AG20443 (cell line): ENCODE measurements at places on chromosomes 4 and X.

DNA sequence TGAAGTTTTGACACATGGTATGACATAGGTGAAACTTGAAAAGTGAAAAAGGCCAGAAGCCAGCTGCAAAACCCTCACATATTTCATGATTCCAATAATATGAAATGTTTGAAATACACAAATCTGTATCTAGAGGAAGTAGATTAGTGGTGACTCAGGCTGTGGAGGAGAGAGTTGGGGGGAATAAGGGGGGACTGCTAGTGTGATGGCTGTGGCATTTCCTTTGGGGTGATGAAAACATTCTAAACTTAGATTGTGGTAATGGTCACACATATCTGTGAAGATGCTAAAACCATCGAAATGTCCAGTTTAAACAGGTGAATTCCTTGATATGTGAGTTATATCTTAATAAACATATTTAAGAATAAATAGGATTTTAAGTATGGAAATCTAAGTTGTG is 343.5 kb upstream of the SFRP2 start:
- DNase-seq = no peak

- no peak for DNase-seq
Measured at GRCh38 chr4:145307120-145307519, 126.7 kb upstream of the OTUD4 start.

- DNase-seq = no peak
Measured at GRCh38 chr4:61406677-61407076, 206.6 kb downstream of the ADGRL3 start.

- DNase-seq = no peak
Measured at GRCh38 chrX:53261355-53261972, 19.9 kb downstream of the IQSEC2 start.

GRCh38 chrX:19564606-19565005 is 49.3 kb upstream of the MAP3K15 start:
- no peak for DNase-seq

- peak; percentile 84 for DNase-seq
Measured at GRCh38 chr4:163544407-163545038, 50.0 kb downstream of the TMA16 start.

DNA sequence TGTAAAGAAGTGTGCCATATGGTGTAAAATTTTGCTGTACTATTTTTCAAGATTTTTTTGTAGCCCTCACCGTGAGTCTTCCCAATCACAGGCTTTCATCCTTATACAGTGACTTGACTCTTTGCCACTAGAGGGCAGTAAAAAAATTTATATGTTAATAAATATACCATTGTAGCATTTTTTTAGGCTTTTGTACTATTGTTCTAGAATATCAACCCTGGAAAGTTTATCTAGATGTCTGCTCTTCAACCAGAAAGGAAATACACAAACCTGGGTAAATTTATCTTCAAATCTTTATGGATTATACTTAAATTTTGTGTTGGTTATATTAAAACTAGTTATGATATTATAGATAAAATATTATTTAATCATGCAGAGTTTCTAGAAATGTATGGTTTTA is 235.3 kb downstream of the TENM3 start:
- DNase-seq = peak; percentile 39

DNA sequence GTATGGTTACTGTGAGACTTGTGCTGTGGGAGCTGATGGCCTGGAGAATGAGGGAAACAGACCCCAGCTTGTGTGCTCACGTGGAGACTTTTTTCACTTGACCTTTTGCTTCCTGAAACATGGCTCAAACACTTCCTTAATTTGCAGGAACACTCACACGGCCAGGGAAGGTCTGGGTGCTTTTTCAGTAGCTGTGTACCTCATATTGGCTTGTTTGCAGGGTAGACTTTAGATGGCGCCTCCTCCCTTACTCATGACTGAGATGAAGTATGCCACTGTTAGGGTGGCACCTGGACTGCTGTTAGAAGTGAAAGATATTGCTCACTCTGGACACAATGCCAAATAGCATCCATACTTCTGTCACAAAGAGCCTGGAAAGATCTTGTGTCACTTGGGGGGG is 75.7 kb upstream of the WDR1 start:
- no peak for DNase-seq

DNA sequence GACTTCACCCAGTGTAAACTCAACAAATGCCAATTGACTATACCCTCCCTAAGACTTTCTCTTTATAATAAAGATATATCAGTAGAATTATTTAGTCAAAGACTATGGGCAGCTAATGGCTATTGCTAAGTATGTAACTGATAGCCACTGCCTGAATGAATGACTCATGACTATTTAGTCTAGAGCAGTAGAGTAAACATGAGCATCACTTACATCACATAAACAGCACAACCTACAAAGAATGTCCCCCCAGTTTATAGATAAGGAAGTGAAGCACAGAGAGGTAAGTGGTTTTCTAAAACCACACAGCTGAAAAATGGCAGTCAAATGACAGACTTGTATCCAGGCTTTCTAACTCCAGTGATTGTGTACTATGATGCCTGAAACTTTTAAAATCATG is 507.0 kb downstream of the PPARGC1A start:
- DNase-seq = no peak

DNA sequence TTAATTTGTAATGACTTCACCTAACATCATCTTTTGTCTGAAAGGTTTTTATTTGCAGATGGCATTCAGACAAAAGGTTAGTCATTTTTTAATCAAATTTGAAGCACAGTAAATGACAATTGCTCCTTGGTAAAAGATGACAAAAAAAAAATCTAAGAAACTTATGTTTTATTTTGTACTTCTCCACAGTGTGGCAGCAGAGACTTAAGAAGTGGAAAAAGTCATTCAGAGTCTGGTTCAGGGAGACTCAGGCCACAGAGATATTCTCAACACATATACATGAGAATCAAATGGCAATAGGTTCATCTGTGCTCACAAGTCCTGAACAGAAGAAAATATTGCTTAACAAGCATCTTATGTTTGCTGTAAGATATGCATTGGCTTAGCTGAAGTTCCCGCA is 436.2 kb downstream of the KCNIP4 start:
- DNase-seq = peak; percentile 27

DNA sequence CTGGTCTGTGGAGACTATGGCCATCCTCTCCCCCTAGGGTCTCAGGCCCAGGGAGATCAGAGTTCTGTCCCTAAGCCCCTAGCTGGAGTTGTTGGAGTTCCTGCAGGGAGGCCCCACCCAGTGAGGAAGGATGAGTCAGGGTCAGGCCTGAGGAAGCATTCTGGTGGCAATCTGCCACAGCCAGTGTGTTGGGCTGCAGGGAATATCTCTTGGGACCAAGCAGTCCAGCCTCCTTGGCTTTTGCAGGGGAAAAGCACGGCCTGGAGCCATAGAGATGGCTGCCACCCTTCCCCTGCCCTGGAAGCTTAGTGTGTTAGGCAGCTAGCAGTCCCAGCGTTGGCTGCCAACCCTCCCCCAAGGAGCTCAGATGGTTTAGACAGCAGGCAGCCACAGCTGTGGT is 202.4 kb downstream of the RTL9 start:
- peak; percentile 23 for DNase-seq

DNA sequence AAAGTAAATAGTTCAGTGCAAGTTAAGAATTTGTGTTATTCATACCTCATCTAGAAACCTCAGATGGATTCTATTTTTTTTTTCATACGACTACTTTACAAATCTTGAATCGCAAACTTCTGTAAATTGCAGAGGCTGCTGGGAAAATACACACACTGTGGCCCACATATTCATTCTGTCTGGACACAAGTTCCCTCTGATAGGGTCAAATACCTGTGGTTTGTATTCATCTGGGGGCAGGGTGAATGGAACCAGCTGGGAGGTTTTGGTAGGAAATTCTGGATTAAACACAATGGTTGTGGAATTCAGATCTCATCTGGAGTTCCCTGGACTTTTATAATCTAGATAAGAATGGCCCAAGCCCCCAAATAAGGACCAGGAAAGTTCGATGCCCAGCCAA is 56.2 kb downstream of the SPATA18 start:
- no peak for DNase-seq

DNA sequence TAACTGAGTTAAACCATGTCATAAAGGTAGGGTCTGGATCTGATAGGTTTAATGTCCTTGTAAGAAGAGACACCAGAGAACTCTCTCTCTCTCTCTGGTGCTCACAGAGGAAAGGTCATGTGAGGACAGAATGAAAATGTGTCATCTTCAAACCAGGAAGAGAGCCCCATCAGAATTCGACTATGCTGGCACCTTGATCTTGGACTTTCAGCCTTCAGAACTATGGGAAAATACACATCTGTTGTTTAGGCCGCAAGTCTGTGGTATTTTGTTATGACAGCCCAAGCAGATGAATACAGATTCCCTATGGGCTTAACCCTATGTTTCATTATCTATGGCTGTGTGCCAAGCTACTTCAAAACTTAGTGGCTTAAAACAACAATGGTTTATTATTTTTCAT is 105.5 kb upstream of the DDIT4L start:
- DNase-seq = no peak

DNA sequence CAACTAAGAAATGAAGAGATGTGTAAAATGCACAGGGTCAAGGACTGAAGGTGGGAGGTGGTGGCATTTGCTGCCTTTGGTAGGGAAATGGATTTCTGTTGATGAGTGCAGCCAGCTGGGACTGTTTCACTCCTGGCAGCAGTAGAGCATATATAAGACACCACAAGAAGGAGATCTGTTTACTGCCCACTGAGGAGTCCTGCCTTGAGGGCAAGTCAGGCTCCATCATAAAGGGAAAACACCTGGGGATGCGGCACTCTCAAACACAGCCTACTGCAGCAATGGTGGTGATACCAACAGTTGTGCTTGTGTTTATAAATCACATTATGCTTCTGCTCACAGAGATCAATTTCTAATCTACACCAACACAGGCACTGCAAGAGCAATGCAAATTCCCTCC is 222.1 kb downstream of the TACR3 start:
- DNase-seq = no peak

DNA sequence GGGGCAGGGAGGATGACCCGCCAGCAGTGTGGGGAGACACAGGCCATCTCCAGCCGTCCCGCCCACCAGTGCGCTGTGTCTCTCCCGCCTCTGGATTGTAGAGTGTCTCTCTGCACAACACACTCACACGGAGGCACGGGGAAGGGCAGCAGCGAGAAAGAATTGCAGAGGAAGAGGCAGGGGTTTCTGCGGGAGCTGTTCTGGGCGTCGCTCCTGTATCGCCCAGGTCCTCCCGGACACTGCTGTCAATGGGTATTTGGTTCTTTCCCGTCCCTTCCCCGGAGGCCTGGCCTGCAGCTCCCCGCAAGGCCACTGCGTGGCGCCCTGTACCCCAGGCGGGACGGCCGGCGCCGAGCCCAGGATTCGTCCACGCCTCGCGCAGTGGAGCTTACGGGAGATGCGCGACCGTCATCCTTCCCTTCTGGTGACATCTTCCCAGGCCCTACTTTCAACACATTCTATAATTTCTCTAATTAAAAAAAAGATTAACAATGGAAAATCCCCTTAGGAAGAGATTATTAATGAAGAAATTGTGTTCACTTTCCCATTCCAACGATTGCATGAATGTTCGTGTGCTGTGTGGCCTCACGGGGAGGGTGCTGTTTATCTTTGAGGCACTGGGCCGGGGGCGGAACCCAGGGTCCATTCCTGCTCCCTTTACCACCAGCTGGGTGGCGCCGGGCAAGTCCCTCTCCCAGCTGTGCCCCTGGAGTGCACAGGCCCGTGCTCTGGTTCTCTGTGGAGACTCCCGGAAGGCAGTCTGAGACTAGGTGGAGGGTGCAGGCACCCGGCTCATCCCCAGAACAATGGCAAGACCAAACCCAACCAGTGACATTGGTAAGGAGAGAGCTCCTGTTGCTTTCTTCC is 95.7 kb downstream of the CPZ start:
- DNase-seq = peak; percentile 79

- DNase-seq = no peak
Measured at GRCh38 chr4:78343682-78344081, 207.9 kb upstream of the ANXA3 start.

- DNase-seq = no peak
Measured at GRCh38 chrX:3044671-3045070, 3.4 kb downstream of the ARSF start.

GRCh38 chr4:128550060-128550459 is 259.4 kb upstream of the JADE1 start:
- no peak for DNase-seq
